K562 (cell line): ENCODE measurements at places on chromosomes 5 and 9.
A peak's percentile ranks its signal among the peaks of the same experiment; 100 is the strongest.

GRCh38 chr9:131284856-131285255, 4.7 kb upstream of the PLPP7 start:
- DNase-seq, result no peak

DNA sequence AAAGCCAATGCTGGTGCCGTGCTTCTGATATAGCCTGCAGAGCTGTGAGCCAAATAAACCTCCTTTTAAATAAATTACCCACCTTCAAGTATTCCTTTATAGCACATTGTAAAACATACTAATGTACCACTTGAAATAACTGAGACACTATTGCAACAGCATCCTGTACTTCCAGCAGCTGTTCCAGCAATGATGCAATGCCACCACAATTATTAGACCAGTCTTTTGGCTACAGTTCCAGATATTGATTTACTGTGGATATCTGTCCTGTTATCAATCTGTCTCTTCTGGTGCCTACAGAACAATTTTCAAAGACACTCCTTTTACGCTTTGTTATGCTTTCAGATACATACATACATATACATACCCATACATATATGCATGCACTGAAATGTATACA, 567.9 kb downstream of the TAF11L14 start:
- no peak for DNase-seq

DNA sequence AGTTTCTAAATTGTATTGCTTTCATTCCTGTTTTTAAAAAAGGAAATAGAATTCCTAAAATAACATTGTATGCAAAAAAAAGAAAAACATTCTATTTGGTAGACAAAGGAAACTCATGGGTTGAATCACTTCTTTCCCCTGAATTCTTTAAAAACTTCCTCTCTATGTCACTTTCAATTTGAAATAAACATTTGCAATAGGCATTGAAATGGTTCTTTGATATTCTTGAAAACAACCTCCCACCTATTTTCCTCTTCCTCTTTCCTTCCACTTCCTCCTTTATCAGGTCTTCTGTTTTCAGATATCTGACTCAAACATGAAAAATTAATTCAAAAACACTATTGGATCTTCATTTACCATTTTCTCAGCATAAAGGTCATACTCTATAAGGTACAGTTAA, 442.0 kb upstream of the MEF2C start:
- no peak for DNase-seq

GRCh38 chr5:10330511-10331230, 22.8 kb upstream of the MARCHF6 start:
- no peak for DNase-seq

GRCh38 chr9:129737479-129738274, 15.2 kb downstream of the PTGES start:
- peak; percentile 95 for DNase-seq

- no peak for DNase-seq
Observed at GRCh38 chr9:89734600-89735041, 129.8 kb downstream of the GADD45G start.

- DNase-seq, result no peak
Observed at GRCh38 chr9:130713286-130713960, 19.8 kb downstream of the EXOSC2 start.

DNA sequence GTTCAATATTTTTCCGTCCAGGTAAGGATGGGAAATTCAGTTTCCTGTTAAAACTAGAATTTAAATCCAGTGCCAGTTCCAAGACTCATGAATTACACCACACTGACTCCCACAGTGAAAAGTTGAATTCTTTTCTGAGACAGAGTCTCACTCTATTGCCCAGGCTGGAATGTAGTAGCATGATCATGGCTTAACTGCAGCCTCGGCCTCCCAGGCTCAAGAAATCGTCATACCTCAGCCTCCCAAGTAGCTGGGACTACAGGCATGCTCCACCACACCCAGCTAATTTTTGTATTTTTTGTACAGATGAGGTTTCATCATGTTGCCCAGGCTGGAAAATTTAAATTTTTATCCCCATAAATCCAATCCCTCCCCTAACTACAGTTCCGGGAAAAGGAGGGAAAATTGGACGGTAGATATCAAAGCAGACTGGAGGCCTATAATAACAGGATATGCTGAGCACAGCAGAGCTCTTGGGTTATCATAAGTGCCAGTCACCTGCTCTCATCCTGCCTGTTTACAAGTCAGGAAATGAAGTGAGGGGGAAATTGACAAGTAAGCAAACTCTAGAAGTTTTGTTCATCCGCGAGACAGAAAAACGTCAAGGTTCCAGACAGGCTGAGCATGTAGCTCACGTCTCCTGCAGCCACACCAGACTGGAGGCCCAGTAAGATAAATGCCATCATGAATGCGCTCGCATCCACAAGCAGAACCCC, 105.7 kb downstream of the UGCG start:
- no peak for DNase-seq

DNA sequence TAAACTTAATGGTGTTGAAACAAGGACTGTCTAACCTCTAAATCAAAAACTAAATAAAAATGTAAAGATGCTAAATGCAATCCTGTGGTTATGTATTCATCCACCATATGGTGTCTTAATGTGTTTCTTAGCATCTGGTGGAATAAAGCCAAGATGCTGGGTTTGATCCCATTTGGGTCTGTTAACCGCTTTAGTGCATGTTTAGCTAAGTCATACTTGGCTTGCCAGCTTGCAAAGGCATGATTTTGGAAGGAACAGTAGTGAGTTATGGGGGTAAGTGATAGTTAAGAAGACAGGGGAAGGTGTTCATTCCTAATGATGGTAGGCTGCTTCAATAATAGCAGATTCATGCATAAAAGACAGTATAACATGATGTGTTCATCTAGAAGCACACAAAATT, 139.0 kb upstream of the SLC27A6 start:
- DNase-seq, result no peak

- no peak for DNase-seq
Observed at GRCh38 chr5:79135790-79136553, 24.4 kb downstream of the BHMT start.
